ENCODE measurements at places on chromosomes 7 and 10.

DNA sequence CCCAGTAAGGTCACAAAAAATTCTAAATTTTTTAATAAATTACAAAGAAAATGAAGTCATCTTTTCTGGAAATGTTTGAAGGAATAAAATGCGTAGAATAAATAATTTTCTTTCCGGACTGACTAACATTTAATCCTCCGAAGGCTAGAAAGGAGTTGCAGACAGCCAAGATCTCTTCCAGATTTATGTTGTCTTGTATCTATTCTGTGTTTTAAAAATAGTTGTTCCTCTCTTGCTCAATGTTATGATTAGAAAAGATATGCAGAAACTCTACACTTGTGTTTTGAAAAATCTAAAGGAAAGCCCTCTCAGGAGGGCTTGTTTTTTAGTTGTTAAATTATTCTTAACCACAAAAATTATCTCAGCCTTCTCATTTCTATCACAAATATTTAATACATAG lies 70.7 kb downstream of the MACC1 start:
- no peak for DNase-seq

DNA sequence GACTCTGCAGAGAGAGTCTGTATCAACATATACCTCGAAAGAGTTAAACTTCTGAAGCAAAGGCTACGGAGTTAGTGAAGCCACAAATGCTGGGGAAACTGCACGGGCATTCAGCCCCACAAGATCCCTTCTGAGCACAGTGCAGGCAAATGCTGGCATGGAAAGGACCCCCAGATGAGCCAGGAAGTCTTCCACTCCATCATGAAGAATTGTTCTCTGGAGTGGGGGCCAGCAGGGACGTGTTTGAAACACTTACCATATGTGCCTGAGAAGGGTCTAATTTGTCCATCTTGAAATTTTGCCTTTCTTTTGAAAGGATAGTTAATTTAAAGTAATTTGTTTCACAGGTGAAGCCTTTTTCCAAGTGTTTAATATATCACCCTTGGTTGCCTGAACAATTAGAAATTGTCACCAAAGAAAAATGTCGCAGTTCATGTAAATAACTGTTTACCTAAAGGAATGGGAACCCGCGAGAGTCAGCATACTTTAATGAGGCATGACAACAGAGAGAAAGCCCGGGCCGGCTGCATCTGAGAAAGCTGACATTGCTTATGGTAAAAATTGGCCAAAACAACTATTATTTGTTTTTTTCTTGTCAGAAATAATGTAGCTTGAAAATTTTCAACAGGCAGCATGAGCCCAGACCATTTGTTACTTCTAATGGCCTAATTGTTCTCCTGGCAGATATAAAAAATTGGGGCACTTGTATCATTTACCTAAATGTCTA lies 287.6 kb upstream of the MGMT start:
- DNase-seq, result no peak

DNA sequence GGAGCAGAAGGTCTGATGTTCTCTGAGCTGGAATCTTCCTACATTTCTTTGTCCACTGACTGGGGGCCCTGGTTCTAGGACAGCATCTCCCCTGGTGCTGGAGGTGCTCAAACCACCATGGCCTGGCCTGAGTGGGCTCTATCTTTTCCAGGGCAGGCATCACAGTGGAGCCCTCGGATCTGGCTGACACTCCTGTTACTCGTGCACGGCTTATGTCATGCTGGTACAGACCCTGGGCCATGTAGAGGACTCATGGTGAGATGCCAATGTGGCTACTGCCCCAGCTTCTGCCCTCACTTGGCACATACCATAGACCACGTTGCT lies 96.0 kb downstream of the HIPK2 start:
- DNase-seq, result no peak

- no peak for DNase-seq
Observed at GRCh38 chr10:71948496-71949067, 15.6 kb upstream of the CHST3 start.

DNA sequence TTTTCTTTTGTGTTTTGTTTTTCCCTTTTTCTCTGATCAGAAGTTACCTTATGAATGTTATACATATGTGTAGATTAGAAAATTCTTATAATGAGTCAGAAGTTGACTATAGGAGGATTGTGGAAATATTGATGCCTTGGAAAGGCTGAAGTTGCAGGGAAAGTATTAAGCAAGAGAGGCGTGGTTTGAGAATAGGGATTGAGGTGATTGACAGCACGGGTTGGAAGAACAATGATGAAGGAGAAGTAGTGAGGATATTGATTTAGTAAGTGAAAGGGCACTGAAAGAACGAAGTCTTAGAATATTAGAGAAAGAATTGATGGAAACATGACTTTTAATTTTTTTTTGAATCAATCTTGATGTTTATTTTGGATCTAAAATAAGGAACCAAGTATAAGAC lies 176.0 kb downstream of the EXOC4 start:
- no peak for DNase-seq

Data from CD4-positive, alpha-beta T cell treated with Interleukin-10 for 1 hour (primary cell).